ENCODE measurements at places on chromosomes 11 and 22. TPM values are rescaled to one million over a fixed set of nuclear protein-coding genes. Genes with fewer than 3 reads are reported as not detected.

Gene STK33
- 0.74 TPM for total RNA-seq

Gene F2
- total RNA-seq = 0.17 TPM

Gene GDPD4
- not detected for total RNA-seq

Gene GAS2
- total RNA-seq = 0.76 TPM

Gene PRG3
- total RNA-seq = not detected

DNA sequence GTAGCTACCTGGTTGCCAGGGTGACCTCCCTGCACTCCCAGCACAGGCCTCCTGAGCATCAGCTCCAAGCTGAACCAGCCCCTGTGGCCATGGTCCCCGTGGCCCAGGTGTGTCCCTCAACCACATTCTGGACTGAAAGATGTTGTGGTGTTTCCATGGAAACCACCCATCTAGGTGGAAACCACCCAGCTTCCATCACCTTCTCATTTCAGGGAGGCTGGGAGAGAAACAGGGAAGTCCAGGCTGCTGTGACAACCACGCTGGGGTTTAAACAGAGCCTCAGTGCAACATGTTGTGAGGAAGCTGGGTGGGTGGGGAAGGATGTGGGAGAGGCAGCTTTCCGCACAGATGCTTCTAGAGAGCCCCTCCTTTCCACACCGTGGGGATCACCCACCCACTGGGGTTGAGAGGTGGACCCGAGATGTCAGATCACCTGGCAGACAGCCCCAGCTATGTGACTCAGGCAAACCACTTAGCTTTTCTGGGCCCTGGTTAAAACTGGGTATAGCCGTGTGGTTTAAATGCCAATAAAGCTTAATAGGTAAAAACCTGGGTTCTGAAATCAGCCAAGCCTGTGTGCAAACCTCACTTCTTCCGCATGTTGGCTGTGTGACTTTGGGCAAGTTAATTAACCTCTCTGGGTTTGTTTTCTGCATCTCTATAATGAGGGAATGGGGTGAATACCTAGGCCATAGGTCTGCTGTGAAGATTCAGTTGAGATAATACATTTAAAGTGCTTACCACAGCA, 46.4 kb downstream of the CD82 start:
- peak overlapping the region; percentile 44 for H3K27ac ChIP-seq
- no peaks in the 10 kb centered on the region for H3K27me3 ChIP-seq
- H3K4me1 ChIP-seq = peaks cover 21% of the 10 kb centered on the region

DNA sequence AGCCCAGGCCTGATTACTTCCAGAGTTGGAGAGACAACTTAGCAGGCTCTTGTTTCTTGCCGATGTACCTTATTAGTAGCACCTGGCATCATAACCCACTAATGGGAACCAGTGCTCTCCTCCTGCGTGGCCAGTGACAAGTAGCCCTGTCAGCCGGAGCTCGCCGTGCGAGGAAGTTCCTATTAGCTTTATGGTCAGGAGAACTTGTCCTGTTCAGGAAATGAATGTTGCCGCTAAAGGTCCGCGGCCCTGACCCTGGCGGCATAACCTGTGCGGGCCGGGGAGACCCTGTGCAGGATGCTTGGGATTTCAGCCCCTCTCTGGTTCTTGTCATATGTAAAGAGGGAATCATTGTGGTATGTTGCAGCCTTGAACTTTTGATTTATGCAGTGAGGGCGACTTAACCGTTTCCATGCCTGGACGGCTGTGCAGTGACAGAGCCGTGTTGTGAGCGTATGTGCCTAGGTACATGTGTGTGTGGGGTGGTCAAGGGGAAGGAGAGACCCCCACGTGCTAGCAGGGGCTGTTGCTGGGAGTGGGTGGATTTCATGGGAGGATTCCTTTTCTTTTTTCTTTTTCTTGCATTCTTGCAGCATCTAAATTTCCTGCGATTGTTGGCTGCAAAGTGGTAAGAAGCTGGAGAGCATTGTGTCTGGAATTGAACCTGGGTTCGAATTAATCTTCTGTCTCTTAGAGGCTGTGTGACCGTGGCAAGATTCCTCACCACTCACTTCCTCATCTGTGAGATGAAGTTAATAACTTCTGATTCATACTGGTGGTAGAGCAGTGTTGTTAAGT, 15.2 kb downstream of the ZBTB16 start:
- H3K36me3 ChIP-seq = no peaks in the 10 kb centered on the region
- no peaks in the 10 kb centered on the region for H3K27me3 ChIP-seq
- no peak for DNase-seq
- peaks cover 73% of the 10 kb centered on the region for H3K4me1 ChIP-seq
- H3K27ac ChIP-seq = peak overlapping the region; percentile 76

DNA sequence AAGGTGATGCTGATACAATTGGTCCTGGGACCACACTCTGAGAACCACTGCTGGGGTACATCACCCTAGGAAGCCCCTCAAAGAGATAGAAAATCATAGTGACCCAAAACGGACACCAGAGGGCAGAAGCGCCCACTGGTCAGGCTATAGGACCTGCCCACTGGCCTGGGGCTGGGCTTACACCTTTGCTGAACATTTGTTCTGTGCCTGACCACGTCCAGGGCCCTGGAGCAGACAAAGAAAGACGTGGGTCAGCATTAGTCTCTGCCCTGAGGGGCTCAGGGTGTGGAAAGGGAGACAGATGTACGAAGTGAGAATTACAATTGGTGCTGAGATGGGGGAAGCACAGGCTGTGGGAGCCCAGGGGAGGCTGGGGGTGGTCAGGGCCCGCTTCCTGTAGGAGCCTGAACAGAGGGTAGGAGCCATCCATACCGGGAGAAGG, 14.4 kb upstream of the SERPINH1 start:
- DNase-seq = no peak
- H3K27ac ChIP-seq = peak overlapping the region; percentile 75
- H3K4me1 ChIP-seq = peaks cover 7% of the 10 kb centered on the region
- no peaks in the 10 kb centered on the region for H3K27me3 ChIP-seq
- H3K36me3 ChIP-seq = no peaks in the 10 kb centered on the region

GRCh38 chr22:47553436-47553835, 791.0 kb downstream of the TBC1D22A start:
- no peaks in the 10 kb centered on the region for H3K4me1 ChIP-seq
- H3K27me3 ChIP-seq = peaks cover 7% of the 10 kb centered on the region
- no peak for DNase-seq
- no peak overlapping the region for H3K4me3 ChIP-seq
- H3K27ac ChIP-seq = no peak overlapping the region

GRCh38 chr11:45348729-45349128, 62.6 kb upstream of the SYT13 start:
- H3K36me3 ChIP-seq = no peaks in the 10 kb centered on the region
- no peaks in the 10 kb centered on the region for H3K4me1 ChIP-seq
- H3K27me3 ChIP-seq = peaks cover 36% of the 10 kb centered on the region
- no peak for DNase-seq
- H3K4me3 ChIP-seq = no peak overlapping the region

DNA sequence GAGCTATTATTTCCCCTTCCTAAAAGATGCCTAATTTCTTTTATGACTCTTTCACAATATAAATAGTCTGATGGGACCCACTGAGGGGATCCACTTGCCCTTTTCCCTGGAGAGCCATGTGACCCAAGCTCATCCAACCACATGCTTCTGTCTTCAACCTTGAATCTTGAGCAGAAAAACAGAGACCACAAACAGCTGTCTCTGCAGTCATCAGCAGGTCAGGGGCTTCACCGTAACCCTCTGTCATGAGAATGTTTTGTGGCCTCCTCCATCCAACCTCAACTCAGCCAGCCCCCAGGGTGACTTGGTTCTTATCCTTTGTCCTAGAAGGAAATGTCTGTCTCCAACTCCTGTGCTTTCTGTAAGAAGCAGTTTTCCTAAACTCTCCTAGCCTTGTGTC, 129.6 kb upstream of the POU2AF2 start:
- H3K4me1 ChIP-seq = no peaks in the 10 kb centered on the region
- no peaks in the 10 kb centered on the region for H3K36me3 ChIP-seq
- H3K27ac ChIP-seq = no peak overlapping the region
- no peak for DNase-seq
- no peak overlapping the region for H3K4me3 ChIP-seq
